ENCODE measurements at places on chromosomes 2 and 18. TPM values are rescaled to one million over a fixed set of nuclear protein-coding genes. Genes with fewer than 3 reads are reported as not detected.

GRCh38 chr2:100640431-100641124 is 77.8 kb downstream of the PDCL3 start:
- DNase-seq: no peak

GRCh38 chr2:132542953-132543569 is 126.5 kb downstream of the GPR39 start:
- DNase-seq: no peak

- no peak for DNase-seq
Measured at GRCh38 chr2:127143841-127144782, 37.2 kb upstream of the BIN1 start.

- DNase-seq: no peak
Measured at GRCh38 chr18:55320424-55321264, 267.3 kb downstream of the TCF4 start.

DNA sequence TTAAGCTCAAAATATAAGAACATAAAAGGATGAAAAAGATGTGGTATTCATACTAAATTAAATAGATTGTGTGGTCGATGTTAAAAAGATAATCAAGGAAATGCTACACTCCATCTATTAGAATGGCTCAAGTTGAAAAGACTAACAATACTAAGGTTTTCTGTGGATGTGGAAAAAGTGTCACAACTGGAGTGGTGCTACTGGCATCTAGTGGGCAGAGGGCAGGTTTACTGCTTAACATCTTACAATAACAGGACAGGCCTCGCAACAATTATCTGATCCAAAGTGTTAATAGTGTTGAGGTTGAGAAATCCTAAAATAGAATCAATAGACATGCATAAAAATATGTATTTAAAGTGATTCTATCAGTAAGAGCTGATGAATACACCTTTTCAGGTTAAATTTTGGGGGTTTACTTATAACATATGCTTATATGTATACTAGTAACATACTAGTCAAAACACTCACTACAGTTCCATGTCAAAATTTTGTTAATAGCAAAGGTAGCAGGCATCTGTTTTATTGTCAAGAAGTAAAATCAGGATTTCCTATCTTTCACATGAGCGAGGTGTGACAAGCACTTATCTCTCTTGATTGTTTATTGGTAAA is 91.5 kb upstream of the TMEFF2 start:
- no peak for DNase-seq

- no peak for DNase-seq
Measured at GRCh38 chr2:222194669-222195068, 104.1 kb downstream of the PAX3 start.

- DNase-seq: no peak
Measured at GRCh38 chr2:200839513-200839912, 24.9 kb downstream of the CLK1 start.

SPRED2 gene
- polyA plus RNA-seq: 11.0 TPM

CD8B2 gene
- not detected for polyA plus RNA-seq

CCDC102B gene
- 2.8 TPM for polyA plus RNA-seq

Data from BJ (cell line).